ENCODE measurements at places on chromosomes 2 and 18.

DNA sequence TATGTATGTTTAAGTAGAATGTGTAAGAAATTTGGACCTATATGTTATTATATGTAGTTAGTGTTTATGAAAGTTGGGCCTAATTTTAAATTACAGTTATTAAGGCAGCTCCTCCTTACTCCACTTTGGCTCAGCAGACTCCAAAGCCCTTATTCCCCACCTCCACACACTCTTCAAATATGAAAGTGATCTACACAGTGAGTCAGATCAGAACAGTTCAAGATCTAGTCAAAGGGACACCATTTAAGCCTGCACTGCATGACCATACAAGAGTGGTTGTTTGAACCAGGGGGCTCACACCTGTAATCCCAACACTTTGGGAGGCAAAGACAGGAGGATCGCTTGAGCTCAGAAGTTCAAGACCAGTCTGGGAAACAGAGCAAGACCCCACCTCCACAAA is 21.2 kb upstream of the PMAIP1 start:
- no peak for DNase-seq

- peak; percentile 52 for DNase-seq
These were observed 366.9 kb upstream of the ZEB2 start for GRCh38 chr2:144886862-144887261.

DNA sequence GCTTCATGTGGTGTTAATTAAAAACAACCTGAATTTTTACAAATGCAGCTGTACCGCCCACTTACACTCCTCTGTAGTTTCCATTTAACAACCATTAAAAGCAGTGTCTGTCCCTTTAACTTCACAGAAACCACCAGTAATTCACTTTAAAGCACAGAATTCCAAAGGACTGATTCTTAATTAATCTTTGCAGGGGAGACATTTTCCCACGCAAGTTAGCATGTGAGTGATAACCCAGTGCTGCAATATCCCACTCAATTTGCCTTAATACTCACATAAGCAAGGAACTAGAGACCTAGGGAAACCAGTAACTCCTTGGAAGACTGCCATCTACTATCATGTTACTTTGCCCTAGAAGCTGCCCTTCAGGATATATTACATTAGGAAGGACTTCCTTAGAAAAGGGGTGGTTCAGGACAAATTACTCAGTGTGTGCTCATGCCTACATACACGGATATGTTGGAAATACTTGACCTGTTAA is 102.3 kb downstream of the OSR1 start:
- DNase-seq = no peak

- DNase-seq = no peak
These were observed 31.3 kb downstream of the DGKD start for GRCh38 chr2:233385489-233386044.

Data from pons (tissue), 1 donor.